ENCODE measurements at places on chromosomes 7 and 10. TPM values are rescaled to one million over a fixed set of nuclear protein-coding genes. Genes with fewer than 3 reads are reported as not detected.

The ADRA2A gene
- total RNA-seq, result not detected

The KIAA1217 gene
- total RNA-seq, result 4.6 TPM

The SMO gene
- total RNA-seq, result not detected

The SPDYE16 gene
- total RNA-seq, result 0.05 TPM

The MORN4 gene
- total RNA-seq, result 1.3 TPM

The H2BK1 gene
- total RNA-seq, result 0.66 TPM

The UTF1 gene
- total RNA-seq, result not detected

The AOC1 gene
- not detected for total RNA-seq

The SUGCT gene
- 0.54 TPM for total RNA-seq

The MEIG1 gene
- total RNA-seq, result not detected

The C1QL3 gene
- not detected for total RNA-seq

The CH25H gene
- total RNA-seq, result not detected

The ING3 gene
- total RNA-seq, result 28.1 TPM

The MYL7 gene
- total RNA-seq, result not detected

The CEP55 gene
- 49.4 TPM for total RNA-seq

The C10orf88 gene
- 16.0 TPM for total RNA-seq

The INA gene
- 0.54 TPM for total RNA-seq

The CPVL gene
- total RNA-seq, result 0.27 TPM

The TACC2 gene
- not detected for total RNA-seq

The ANKRD7 gene
- total RNA-seq, result not detected

The GPR26 gene
- not detected for total RNA-seq

The ITGB1 gene
- 44.4 TPM for total RNA-seq

The ACTL6B gene
- total RNA-seq, result not detected

The RPEL1 gene
- total RNA-seq, result not detected

The CDCA7L gene
- total RNA-seq, result 32.5 TPM

The WIPF3 gene
- total RNA-seq, result not detected

The MMP21 gene
- 0.24 TPM for total RNA-seq

The VSTM4 gene
- total RNA-seq, result 0.10 TPM

The PLEKHS1 gene
- 0.22 TPM for total RNA-seq

The ANKRD61 gene
- total RNA-seq, result 0.49 TPM

The CPN1 gene
- total RNA-seq, result not detected

The TMEM139 gene
- 1.0 TPM for total RNA-seq

The CFAP43 gene
- not detected for total RNA-seq

The VWDE gene
- 4.4 TPM for total RNA-seq

The PTPRZ1 gene
- total RNA-seq, result not detected

The AHR gene
- total RNA-seq, result 17.1 TPM

The SPDYE2B gene
- not detected for total RNA-seq

The BICC1 gene
- total RNA-seq, result not detected

The OR2A1 gene
- total RNA-seq, result not detected

The VSTM2A gene
- not detected for total RNA-seq

The ANLN gene
- total RNA-seq, result 57.5 TPM

The SSC4D gene
- 0.17 TPM for total RNA-seq

The NRP1 gene
- total RNA-seq, result 3.4 TPM

The OR13A1 gene
- total RNA-seq, result not detected

The HTR5A gene
- total RNA-seq, result not detected

The LRRC4 gene
- total RNA-seq, result not detected

The CYP3A7 gene
- not detected for total RNA-seq

The FOXL3 gene
- not detected for total RNA-seq

The CPA2 gene
- total RNA-seq, result not detected

The WEE2 gene
- 0.12 TPM for total RNA-seq

The GARIN1A gene
- 3.4 TPM for total RNA-seq
